ENCODE measurements at places on chromosomes 5 and 9.
A peak's percentile ranks its signal among the peaks of the same experiment; 100 is the strongest.

GRCh38 chr5:126777257-126777974 lies 480 bp downstream of the LMNB1 start:
- DNase-seq = no peak

GRCh38 chr5:108546939-108547338 lies 165.0 kb upstream of the FBXL17 start:
- no peak for DNase-seq

GRCh38 chr9:71604197-71605063 lies 163.9 kb downstream of the CEMIP2 start:
- DNase-seq = peak; percentile 53

GRCh38 chr5:123117989-123118388 lies 28.9 kb downstream of the PRDM6 start:
- no peak for DNase-seq

- no peak for DNase-seq
Measured at GRCh38 chr5:55347786-55348185, 40.0 kb downstream of the MTREX start.

DNA sequence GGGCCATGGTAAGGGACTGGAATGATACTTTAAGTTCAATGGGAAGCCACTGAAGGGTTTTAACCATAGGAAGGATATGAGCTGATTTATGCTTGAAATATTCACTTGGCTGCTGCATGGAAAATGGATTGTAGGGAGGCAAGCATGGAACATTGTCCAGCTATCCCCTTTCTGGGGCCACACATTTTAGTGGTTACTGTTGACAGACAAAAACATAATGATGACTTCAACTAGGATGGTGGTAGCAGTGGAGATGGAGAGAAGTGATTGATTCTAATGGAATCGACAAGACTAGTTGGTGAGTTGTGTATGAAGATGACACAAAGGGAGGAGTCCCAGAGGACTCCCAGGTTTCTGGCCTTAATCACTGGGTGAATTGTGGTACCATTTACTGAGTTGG lies 6.2 kb upstream of the FCHSD1 start:
- DNase-seq = no peak

- DNase-seq = no peak
Measured at GRCh38 chr9:108209132-108209685, 646.6 kb downstream of the ACTL7B start.

DNA sequence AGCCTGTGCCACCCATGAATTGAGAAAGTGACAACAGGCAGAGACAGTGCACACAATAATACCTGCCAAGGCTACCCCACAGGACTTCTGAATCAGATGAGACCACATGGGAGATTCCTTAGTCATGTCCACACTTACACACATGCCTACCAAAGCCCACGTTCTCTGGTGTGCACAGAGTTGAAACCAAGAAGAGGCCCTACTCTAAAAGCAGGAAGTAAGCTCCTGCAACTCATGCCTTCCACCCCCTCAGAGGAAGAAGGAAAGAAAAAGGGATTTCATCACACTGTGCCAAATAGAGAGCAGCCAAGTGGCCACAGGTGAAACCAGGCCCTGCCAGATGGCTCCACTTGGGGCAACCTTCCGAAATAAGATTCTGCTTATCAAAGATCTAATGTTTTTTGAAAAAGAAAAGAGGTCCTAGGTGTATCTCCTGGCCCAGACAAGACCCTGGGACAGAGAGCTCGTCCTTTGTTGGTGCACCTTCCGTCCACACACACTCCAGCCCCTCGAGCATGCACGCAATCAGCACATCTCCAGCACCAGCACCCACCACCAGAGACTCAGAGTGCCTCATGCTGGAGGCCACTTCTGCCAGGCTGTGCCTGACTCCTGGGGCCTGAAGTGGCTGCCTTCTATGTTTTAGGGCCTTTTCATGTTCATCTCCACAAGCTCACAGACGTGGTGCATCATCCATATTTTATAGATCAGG lies 114.6 kb upstream of the SPOCK1 start:
- DNase-seq = no peak

- no peak for DNase-seq
Measured at GRCh38 chr5:178293400-178293799, 60.8 kb upstream of the PHYKPL start.

DNA sequence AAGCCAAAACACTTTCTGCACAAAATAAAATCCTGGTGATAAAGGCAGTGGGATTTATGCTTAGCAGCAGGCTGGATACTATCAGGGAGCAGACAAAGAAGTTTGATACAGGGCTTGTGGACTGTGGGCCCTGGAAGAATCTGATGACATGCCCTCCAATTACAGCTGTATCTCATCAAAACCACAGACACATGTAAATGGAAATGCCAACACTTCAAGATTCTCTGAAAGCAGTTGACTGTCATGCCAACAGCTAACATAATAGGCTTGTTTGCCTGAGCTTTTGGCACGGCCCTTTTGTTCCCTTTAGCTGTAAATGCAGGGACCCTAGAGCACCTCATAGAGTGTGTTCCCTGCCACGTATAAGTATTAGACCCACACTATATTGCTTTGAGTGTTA lies 114.4 kb downstream of the STK32A start:
- DNase-seq = no peak

DNA sequence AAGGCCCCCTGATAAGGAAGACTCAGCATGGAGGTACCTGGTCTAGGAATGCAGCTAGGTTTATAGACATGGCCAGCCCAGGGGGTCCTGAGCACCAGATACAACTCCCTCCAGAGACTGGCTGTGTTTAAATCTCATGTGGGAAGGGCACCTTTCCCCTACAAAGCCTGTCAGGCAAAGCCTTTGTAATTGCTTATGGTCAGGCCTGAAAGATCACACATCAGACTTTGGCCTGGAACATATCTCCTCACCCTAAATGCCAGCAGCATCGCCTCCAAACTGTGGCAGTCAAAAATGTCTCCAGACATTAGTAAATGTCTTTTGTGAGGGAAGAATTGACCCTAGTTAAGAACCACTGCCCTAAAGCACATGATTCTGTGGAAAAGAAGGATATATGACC lies 51.6 kb upstream of the MACIR start:
- no peak for DNase-seq

GRCh38 chr5:140764177-140764973 lies 21.6 kb upstream of the PCDHA1 start:
- DNase-seq = no peak

DNA sequence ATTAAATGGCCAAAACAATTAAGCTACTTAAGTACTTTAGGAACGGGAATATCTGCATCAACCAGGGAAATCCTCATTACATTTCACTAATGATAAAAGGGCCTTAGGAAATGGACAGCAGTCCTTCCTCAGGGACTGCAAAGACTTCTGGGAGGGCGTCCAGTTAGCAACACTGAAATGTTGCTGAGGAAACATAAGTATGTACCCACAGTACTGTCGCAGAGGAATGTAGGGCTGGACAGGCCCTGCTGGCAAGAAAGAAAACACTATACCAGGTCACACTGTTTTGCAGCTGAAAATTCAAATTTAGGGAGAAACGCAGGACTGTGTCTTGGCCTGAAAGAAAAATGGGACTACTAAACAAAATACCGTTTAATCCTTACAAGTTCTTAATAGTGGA lies 1.3 kb downstream of the C5orf15 start:
- DNase-seq = no peak
